Large intestine (tissue), 12 donors: ENCODE measurements at places on chromosomes 1 and 21. TPM values are rescaled to one million over a fixed set of nuclear protein-coding genes. Genes with fewer than 3 reads are reported as not detected.

- DNase-seq: no peak
Observed at GRCh38 chr1:86197206-86197855, 40.8 kb upstream of the COL24A1 start.

DNA sequence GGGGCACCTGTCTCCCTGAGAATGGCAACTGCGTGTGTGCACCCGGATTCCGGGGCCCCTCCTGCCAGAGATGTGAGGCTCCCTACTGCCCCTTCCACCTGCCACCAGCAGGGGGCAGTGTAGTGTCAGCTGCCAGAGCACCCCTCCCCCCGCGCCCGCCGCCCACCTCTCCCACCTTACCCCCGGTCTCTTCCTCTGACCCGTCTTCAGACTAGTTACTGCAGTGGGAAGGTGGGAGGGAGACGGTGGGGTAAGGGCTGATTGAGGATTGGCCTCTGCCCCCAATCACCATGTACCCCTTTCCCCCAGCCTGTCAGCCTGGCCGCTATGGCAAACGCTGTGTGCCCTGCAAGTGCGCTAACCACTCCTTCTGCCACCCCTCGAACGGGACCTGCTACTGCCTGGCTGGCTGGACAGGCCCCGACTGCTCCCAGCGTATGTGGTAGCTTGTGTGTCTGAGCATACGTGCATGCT lies 10.1 kb upstream of the LRRC71 start:
- peak; percentile 37 for DNase-seq

Gene SKI
- polyA plus RNA-seq: 46.1 TPM

Gene S100A13
- 77.2 TPM for polyA plus RNA-seq

Gene KISS1
- polyA plus RNA-seq: 2.8 TPM
